ENCODE measurements at places on chromosomes 7 and 10.

DNA sequence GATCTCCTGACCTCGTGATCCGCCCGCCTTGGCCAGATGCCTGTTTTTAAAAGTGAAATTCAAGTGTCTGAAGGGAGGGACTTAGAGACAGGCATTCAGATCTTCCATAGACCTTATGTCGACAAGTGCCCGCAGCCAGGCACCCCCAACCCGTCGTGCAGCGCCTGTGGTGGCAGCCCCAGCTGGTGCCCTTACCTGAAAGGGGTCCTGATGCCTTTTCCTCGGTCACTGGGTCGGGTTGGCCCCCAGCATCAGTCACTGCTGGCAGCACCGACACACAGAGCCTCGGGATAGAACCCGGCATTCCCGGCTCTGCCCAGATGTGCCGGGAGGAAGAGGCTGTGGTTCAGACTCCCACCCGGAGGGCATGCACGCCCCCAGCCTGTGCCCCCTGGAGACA lies 23.3 kb downstream of the LRRC27 start:
- no peak for DNase-seq

GRCh38 chr7:70316745-70317144 lies 718.5 kb downstream of the AUTS2 start:
- DNase-seq: no peak

DNA sequence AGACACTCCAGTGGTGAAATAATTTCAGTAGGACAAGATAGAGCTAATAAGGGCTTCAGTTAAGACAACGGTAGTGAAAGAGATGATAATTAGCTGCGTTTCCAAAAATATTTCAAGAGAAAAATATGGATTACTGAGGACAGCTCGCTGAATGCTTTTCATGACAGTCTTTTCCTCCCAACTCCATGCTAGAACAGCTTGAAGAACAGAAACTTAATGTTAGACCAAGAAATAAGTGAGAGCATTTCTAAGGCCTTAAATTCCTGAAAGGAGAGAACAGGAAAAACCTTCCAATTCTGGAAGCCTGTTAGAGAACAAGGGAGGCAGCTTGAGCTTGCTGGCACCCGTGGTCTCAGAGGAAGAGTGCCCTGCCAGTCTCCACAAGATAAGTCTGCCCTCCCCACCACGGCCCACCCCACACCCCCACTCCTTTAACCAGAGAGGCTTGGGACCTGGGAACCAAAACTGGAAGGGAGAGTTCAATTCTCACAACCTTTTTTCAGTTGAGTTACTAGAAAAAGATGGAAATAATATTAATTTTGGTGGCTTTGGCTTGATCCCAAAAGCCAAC lies 1148.0 kb upstream of the CELF2 start:
- no peak for DNase-seq

DNA sequence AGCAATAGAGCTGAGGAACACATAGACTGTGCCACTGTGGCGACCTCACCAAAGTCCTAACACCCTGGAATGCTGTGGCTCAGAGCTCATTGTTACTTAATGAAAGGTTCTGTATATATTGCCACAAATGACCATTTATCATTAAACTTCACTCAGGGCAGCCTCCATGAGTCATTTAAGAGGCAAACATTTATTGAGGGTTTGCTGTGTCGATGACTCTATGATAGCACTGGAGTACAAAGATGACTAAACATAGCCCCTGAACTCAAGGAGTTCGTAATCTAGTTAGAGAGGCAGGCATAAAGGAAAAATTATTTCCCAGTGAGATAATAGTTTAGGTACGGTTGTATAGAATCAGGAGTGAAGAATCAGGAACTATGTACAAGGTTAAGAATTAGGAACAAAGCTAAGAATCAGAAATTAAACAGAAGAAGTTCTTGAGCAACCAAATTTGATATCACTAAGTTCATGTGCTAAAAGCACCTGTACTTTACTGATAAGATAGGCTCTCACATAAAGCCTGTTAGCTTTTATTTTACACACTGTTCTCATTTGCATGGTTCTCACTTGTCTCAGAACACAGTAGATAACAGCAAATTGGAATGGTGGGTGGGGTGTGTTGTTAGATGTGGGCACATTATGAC lies 7.9 kb downstream of the ENTPD7 start:
- DNase-seq: no peak

DNA sequence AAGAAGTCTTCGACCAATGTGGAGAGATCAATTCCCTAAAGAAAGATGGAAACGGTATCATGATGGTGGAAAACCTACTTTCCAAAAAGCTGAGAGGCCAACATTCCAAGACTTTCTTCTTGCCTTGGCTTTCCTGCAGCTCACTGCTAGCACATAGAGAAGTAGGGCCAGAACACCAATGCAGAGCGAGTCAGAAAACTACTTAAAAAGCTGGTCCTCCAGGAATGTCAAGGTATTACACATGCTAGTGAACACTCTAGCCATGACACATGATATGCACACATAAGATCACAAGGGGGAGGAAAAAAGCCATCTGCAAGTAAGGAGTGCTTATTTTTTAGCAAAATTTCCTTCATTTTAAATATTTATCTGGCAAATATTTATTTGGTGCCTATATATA lies 22.7 kb downstream of the GPAM start:
- no peak for DNase-seq

DNA sequence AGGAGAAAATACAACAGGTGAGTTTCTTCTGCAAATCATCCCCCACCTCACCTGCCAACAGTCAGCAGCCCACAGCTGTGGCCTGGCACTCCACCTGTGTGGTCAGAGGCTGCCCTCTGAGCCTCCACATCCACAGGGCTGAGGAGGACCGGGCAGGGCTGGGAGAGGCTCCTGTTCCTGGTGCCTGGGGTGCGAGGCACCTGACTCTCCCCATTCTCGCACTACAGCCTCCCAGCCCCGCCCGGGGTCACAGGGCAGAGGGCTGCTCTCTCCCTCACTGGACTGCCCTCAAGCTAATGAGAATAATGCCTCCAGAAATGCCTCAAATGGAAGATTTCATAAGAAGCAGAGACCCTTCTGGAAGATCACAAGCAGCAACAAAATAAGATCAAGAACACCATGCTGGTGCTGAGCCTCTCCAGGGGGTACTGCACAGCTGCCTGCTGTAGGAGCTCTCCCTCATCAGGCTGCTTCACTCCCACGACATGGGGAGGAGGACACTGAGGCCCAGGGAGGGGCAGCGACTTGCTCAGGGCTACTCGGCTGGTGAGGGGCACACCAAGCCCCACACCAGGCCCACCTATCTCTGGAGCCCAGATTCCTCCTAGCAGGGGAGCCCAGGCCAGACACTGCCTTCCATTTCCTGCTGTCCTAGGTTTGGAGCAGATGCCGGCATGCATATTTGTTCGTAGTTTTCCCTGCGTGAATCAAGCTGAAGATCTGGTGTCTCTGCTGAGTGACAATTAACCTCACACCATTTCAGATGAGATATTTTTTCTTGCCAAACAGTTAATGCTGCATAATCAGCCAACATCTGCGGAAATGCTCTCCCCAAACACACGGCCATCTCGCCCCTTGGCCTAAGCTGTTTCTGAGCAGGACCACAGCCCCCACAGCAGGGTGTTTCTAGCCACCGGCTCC lies 76.5 kb downstream of the FAM53B start:
- no peak for DNase-seq

GRCh38 chr7:30817371-30817767 lies 46.2 kb downstream of the MINDY4 start:
- no peak for DNase-seq

DNA sequence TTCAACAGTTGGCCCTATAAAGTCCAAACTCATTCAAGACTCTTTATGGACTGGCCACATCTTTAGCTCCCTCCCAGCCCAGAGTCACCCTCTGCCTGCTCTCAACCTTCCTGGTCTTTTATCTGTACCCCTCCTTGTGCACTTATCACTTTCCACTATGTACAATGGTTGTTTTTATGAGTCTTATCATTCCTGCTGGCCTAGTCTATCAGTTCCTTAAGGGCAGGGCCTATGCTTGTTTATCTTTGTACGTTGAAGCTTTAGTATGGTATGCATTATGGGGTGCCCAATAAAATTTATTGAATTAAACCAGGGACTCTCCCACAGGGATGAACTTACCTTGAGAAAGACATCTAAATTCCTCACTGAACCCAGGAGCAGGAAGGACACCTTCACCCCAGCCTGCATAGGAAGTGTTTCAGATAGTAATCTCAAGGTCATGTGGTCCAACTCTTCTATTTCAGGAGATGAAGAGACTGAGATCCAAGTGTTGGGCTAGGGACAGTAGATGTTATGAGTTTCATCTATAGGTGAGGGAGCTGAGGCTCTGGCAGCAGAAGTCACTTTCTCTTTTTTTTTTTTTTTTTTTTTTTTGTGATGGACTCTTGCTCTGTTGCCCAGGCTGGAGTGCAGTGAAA lies 13.3 kb upstream of the PDCD4 start:
- no peak for DNase-seq

DNA sequence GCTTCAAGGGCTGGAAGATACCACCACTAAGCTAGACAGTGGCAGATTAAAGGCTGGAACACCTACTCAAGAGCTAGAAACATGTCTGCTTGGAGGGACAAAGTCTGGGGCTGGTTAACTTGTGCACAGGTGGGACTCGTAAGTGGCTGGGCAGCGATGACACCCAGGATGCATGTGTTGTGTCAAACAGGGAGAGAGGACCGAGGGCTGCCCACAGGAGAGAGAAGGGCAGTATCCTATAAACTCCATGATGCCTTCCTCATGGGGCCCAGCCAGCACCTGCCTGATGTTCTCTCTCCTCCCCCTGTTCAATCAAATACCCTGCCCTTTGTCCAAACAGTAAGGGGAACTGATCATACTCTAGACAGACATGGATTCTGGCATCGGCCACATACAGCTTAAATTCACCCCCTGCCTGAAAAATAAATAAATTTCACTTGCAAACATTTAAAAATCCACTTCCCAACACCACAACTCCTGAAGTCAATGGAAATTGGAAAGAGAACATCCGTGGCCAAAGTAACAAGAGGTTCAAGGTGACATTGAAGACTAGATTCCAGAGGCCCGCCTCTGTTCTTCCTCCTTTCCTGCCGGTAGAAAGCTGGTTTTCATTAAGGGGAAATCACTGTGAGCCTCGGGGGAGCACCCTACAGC lies 50.6 kb downstream of the CHST15 start:
- DNase-seq: no peak

GRCh38 chr10:46297406-46298204 lies 10.8 kb downstream of the ANTXRL start:
- DNase-seq: no peak

- no peak for DNase-seq
Observed at GRCh38 chr10:4316161-4316810, 509.7 kb upstream of the AKR1E2 start.

DNA sequence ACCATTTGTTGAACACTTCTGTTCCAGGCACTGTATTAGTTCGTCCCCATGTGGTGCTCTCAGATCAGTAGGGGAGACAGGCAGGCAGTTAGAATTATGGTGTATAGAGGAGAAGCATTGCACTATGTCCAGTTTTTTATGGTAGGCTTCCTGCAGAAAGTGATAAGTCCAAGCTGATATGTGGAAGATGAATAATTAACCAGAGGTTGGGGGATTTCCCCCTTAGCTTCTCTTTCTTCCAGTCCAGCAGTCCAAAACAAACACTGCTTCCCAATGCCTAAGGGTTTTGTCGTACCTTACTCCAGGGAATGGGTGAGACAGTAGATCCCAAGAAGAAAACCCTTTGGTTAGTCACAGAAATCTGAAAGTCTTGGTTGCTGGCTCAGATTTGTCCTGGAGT lies 19.2 kb downstream of the HIF1AN start:
- no peak for DNase-seq

DNA sequence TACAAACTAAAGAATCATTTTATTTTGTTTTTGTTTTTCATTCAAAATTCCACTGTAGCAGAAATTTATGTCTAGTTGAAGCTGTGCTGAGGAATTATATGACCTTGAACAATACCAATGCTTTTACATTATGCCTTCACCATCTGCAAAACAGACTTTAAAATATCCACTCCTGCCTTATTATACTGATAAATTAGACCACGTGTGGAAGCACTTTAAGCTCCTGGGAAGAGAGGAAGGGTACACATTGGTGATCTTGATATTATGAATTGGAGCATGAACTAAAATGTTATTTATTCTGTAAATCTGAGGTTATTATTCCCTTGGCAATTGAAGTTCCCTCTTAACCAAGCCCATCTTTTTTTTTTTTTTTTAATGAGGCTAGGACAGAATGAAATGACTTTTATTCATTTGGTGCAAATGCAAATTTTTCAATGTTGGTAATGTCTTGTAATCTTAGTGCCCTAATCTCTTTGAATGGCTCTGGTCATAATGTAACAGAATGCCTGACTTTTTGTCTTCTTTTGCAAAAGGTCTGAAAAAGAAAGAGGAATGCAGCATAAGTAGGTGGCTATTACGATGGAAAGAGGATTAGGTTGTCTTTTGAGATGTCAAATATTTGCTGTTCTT lies 139.9 kb upstream of the COBL start:
- DNase-seq: no peak

GRCh38 chr10:132906836-132907235 lies 35.5 kb downstream of the CFAP46 start:
- no peak for DNase-seq

DNA sequence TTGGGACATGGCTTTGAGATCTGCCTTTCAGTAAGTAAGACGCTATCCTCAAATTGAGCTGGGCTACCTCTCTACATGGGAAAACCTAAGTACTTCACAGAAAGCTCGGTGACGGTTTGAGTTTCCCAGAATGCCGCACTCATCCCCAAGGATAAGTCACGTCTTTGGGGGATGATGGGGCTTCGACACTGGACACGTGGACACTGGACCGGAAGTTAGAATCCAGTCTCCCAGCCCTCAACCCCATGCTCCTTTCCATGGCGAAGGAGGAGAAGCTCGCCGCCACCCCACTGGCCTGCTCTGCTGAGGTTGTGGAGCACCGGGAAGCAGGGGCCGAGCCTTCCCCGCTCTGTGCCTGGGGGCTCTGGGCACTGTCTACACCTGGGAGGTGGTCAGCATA lies 27.5 kb downstream of the PTPRE start:
- no peak for DNase-seq

GRCh38 chr10:127216786-127217185 lies 20.4 kb upstream of the INSYN2A start:
- DNase-seq: no peak

- no peak for DNase-seq
Observed at GRCh38 chr10:9299966-9300365, 1245.5 kb downstream of the GATA3 start.

DNA sequence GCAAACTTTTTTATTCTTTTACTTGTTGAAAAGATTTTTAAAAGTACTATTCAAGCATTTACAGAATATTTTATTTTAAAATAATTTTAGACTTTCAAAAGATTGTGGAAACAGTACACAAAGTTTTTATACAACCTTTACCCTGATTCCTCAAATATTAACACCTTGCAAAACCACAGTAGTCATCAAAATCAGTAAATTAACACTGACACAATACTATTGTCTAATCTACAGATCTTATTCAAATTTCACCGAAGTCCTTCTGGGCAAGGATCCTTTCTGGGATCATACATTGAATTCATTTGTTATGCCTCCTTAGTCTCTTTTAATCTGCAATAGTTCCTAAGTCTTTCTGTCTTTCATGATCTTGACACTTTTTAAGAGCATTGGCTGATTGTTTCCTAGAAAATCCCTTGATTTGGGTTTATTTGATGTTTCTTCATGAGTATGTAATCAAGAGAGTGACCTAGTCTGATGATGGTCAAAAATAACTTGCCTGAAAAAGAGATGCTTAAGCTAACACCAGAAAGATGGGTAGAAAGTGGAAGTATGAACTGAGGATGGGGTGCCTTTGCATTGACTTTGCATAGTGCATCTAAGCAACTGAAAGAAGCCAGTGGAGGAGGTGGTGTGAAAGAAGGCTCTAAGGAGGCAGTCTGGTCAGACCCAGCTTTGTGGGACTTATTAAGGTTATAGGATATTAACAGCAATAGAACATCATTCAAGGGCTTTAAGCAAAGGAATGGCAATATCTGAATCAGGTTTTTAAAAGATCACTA lies 9.7 kb downstream of the STAMBPL1 start:
- DNase-seq: no peak

GRCh38 chr7:129862682-129863081 lies 90.1 kb downstream of the UBE2H start:
- no peak for DNase-seq

Measured in activated T-cell treated with anti-CD3 and anti-CD28 coated beads for 4 hours (primary cell).